ENCODE measurements at places on chromosomes 16 and 17.

- peaks cover 7% of the 10 kb centered on the region for H3K4me1 ChIP-seq
- no peak overlapping the region for H3K4me3 ChIP-seq
- no peak for DNase-seq
Observed at GRCh38 chr16:85602402-85603202, 10.5 kb upstream of the GSE1 start.

GRCh38 chr17:6507535-6507934 is 48.8 kb downstream of the PITPNM3 start:
- no peak overlapping the region for H3K4me3 ChIP-seq
- H3K36me3 ChIP-seq, result no peaks in the 10 kb centered on the region
- no peaks in the 10 kb centered on the region for H3K27me3 ChIP-seq
- DNase-seq, result peak; percentile 85
- no peak overlapping the region for H3K27ac ChIP-seq
- peaks cover 33% of the 10 kb centered on the region for H3K4me1 ChIP-seq

DNA sequence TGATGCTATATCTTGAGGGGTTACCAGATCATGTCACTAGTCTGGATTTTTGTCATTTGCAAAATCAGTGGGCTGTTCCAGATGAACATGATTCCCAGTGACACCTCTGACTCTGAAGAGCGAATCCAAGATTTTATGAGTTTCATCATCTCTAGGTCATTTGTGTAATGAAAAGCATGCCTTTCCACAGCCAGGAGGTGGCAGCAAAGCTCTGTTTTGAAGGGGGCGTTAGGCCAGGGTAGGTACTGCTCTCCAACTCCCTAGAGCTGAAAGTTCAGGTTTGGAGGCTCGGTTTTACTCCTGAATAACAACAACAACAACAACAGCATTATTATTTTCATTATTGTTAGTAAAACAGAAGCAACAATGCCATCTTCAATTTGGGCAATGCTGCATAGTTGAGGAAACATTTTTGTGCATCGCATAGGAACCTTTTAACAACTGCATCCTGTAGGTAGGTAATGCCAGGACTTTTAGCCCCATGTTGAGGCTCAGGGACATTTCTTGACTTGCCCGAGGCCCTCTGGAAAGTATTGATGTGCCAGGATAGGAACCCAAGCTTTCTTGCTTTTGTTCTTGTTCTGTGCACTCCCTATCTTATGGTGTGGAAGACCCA is 77.0 kb downstream of the MYH13 start:
- H3K27ac ChIP-seq, result no peak overlapping the region
- no peaks in the 10 kb centered on the region for H3K36me3 ChIP-seq
- H3K27me3 ChIP-seq, result 0 out of 2 replicates have a peak, but pooled peaks cover 2% of the 10 kb centered on the region
- H3K4me1 ChIP-seq, result no peaks in the 10 kb centered on the region
- peak; percentile 33 for DNase-seq
- H3K4me3 ChIP-seq, result no peak overlapping the region

DNA sequence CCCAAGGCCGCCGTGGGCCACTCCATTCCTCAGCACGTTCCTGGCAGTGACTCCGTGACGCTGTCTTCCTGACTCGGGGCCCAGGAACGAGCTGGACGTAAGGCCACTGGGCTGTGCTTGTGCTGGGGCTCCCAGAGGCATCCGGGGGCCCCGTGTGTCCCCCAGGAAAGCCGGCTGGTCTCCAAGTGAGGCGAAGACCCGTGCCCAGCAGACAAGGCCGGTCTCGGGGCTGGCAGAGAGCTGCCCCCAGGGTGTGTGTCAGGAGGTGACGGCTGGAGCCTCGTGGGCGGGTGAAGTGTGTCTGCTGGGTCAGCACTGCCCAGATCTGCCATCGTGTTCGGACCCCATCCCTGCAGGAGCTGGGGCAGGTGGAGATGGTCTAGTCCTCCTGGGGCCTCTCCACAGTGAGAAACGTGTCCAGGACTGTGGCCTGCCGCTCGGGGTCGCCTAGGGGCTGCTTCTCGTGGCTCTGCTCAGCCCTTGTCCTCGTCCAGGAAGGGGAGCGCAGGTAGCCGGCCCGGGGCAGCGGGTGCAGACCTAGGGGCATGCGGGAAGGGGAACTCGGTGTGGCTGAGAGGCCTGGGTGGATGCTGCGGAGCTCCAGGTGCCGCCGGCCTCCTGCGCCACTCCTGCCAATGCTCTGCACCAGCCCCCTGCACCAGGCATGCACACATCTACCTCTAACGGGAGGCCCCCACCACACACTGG is 13.1 kb downstream of the DBNDD1 start:
- no peak overlapping the region for H3K27ac ChIP-seq
- DNase-seq, result no peak
- no peaks in the 10 kb centered on the region for H3K4me1 ChIP-seq
- no peaks in the 10 kb centered on the region for H3K36me3 ChIP-seq
- H3K4me3 ChIP-seq, result no peak overlapping the region

- H3K4me1 ChIP-seq, result peaks cover 12% of the 10 kb centered on the region
- H3K27me3 ChIP-seq, result peaks cover 2% of the 10 kb centered on the region
- H3K36me3 ChIP-seq, result no peaks in the 10 kb centered on the region
Observed at GRCh38 chr17:33262266-33263123, 30.6 kb downstream of the ASIC2 start.

GRCh38 chr16:84292011-84292410 is 2.7 kb upstream of the WFDC1 start:
- no peak overlapping the region for H3K27ac ChIP-seq
- no peaks in the 10 kb centered on the region for H3K36me3 ChIP-seq
- H3K4me1 ChIP-seq, result peaks cover 31% of the 10 kb centered on the region
- no peaks in the 10 kb centered on the region for H3K27me3 ChIP-seq
- H3K4me3 ChIP-seq, result no peak overlapping the region
